Glomerular endothelial cell (primary cell): ENCODE measurements at places on chromosomes 5 and 9.

DNA sequence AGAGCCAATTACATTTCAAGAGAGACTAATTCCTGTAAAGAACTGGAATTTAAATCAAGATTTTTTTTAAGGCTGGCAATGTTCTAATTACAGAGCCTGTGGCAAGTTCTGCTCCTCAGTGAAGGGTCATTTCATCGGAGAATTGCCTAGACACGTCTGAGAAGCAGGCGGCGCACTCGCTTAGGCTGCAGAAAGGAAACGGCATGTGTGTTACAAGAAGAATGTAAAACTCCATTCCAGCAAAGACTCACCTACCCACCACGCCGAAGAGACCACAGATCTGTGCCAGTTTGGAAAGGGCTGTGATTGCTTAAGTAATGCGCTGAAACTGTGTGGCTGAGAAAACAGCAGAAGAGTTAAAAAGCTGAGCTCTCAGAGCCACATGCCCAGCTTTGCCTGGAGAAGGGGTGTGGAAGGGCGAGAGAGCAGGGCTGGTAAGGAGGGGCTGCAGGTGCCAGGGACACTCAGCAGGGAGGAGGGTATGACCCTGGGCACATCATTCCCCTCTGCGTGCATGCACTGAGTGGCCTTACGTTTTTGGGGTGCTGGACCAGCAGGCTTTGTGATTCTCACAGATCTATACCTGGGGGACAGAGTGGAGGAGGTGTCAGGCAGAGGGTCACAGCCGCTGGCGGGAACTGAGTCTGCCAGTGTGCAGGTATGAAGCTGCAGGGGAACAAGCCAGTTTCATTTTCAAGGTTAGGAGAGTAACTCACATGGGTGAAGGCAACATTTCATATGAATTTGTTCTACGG lies 17.8 kb upstream of the SLC25A51 start:
- no peak for DNase-seq

GRCh38 chr5:106127985-106128384 lies 1542.8 kb downstream of the EFNA5 start:
- DNase-seq, result no peak

DNA sequence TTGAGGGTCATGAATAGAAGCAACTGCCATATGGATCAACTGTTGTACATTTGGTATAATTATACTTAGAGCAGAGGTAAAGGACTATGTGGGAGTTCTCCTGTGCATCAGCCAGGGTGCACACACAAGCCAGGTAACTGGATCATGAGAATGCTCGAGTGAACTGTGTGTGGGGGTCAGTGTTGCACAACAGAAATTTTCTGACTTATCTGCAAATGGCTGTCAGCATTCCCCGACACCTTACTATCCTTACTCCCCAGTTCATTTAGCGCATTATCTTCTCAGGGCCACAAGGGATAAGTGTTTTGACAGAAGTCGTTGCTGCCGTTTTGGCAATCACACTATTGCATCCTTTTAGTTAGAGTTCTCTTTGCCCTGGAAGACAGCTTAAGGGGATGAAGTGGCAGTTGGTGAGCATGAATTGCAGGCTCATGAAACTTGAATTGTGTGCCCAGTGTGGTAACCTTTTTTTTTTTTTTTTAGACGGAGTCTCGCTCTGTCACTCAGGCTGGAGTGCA lies 1.7 kb downstream of the CANX start:
- no peak for DNase-seq

DNA sequence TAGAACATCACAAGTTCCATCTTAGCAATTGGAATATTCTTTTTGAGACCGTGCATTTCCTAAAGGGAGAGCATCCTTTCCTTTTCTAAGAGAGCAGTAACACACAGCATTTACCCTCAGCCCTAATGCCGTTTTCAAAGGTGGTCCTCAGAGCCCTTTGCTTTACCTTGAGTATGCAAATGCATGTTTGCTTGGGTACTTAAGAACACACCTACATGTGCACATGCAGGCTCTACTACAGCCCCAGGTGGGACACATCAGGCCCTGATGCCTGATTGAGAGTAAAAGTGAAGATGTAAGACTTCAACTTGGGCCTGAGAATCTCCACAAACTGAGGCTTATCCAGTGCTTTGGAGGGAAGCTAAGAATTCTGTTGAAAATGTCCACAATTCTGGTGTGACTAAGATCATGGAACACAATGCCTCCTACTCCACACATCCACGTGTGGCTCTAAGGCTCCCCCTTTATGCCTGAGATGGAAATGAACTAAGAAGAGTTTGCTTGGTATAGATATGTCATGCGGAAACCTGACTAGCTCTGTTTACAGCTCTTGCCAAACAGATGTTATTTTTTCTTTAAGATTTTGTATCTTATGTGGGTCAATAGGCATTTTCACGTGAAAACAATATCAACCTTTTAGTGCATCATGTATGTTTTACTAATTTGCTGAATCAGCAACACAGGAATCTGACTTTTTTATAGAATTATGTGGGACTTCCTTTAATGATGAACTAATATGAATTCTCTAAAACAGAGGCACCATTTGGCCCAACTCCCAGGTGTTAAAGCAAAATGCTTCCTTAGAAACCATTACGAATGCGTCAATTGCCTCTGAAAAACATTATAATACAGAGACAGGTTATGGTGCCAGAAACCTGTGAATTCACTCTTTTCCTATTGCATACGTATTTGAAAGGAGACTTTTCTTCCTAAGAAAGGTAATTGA lies 48.9 kb upstream of the SLC2A8 start:
- DNase-seq, result peak; percentile 51
